ENCODE measurements at places on chromosomes 2 and 18.

DNA sequence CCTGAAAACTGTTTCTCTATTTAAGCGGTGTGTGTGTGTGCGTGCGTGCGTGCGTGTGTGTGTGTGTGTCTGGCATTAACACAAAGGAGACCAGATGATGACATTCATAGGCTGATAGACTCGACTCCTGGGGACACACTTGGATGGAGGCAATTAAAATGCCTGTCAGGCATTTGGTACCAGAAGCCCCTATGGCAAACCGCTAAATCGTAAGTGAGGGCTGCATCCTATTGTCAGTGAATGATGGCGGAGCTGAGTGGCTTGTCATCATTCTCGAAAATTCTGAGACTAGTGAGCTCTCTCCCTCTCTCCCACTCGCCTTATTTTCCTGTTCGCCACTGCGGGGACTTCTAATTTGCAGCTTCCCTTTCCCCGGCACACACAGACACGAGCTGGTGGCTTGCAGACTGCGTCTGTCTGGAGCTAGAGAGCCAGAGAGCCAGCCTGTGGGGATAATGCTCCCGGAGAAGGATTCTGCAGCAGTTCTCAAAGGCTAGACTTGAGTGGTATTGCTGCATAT is 155.4 kb downstream of the MAP2 start:
- DNase-seq: peak; percentile 85

GRCh38 chr2:37367310-37367709 is 22.9 kb downstream of the QPCT start:
- DNase-seq: no peak

GRCh38 chr2:70344195-70344594 is 42.3 kb upstream of the FAM136A start:
- no peak for DNase-seq

DNA sequence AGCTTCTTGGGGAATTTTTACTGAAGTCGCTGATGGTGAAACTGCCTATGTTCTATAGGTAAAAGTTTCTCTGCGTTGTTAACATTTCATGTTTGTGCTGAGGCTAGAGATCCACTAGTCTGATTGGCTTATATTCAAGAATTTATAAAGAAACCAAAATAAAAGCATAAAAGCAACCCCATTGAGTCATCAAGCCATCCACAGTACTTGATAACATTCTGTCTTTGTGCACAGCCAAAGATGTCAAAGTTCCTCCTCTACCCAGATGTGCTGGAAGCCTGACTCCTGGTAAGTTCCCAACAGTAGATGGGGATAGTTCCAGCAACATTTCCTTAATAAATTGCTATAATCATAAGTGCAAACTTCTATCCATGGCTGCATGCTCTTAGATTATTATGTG is 107.8 kb downstream of the TANC1 start:
- no peak for DNase-seq

- no peak for DNase-seq
Measured at GRCh38 chr18:40607542-40608148, 1347.4 kb upstream of the PIK3C3 start.

All from cerebellar nuclear complex (tissue), 1 donor.